ENCODE measurements at places on chromosomes 12 and 14.

GRCh38 chr12:96907671-96908422, 790 bp downstream of the NEDD1 start:
- H3K4me1 ChIP-seq = peaks cover 34% of the 10 kb centered on the region
- H3K4me3 ChIP-seq = peak overlapping the region; percentile 83
- DNase-seq = peak; percentile 49
- H3K27me3 ChIP-seq = no peaks in the 10 kb centered on the region
- peak overlapping the region; percentile 98 for H3K27ac ChIP-seq

DNA sequence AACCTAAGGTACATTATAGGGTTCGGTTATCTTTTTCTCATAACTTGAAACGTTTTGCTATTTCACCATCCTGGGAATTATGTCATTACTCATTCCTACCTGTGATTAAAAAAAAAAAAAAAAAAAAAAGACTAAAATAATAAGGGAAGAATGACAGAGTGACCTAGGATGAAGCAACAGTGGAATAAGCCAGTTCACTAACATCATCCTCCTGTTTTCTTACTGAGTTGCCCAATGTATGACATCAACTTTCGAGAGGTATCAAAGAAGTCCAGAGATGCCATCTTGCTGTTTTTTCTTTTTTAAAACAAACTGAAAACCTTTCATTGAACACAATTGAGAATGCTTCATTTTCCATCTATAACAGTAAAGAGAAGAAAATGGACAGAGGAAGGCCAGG, 42.8 kb downstream of the AMN start:
- no peaks in the 10 kb centered on the region for H3K4me1 ChIP-seq
- DNase-seq = no peak
- H3K36me3 ChIP-seq = no peaks in the 10 kb centered on the region
- H3K27me3 ChIP-seq = no peaks in the 10 kb centered on the region
- no peak overlapping the region for H3K27ac ChIP-seq

DNA sequence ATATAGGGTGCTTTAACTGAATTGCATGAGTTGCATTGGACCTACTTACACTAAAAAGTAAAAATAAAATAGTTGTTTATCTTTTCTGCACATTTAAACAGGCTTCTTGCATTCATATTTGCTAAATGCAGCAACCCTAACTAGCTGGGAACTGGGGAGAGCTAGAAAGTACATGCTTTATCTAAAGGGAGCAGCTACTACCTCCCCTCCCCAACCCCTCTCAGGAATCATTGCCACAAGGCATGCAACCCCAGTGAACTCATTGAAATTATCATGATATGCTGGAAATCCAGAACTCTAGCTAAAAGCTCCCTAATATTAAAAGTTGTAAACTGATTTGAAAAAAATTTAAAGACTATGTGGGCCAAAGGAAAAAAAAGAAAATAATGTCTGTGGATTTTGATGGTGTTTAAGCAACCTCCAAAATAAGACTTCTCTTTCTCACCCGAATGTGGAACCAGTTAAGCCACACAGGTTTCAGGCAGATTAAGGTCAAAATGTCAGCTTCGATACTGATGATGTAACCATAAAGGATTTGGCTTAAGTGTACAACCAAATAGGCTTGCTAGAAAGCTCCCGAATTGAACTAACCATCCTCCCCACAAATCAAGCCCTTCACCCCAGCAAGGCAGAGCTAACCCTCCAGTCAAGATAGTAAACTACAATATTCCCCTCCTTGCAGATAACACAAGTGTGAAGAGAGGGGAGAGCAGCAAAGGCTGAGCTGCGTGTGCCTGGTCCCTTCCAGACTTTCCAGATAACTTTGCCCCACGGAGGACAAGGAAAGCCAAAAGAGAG, 13.8 kb upstream of the POC1B start:
- H3K27ac ChIP-seq = no peak overlapping the region
- DNase-seq = no peak
- H3K27me3 ChIP-seq = no peaks in the 10 kb centered on the region
- peaks cover 6% of the 10 kb centered on the region for H3K4me1 ChIP-seq
- no peak overlapping the region for H3K4me3 ChIP-seq
- no peaks in the 10 kb centered on the region for H3K36me3 ChIP-seq

DNA sequence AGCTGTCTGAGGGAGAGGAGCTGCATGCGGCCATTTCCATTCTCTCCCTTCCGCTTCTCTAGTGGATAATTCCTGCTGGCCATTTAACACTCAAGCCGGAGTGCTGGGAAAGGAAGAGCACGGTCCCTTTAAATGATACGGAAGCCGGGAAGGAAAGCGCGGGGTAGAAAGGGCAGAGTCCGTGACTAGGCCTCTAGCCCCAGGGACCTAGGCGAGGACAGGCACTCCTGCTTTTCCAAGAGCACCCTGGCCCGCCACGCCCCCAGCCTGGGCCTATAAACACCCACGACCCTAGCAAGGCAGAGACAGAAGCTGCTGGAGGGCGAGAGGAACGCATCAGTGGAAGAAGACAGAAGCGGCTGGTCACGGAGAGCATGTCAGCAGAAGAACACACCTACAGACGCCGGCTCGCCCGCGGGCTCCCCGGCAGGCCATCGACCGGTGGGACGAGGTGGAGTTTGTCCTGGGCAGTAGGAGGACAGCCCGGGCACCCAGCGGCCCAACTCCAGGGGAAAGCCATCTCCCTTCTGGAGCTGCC, 1206.6 kb upstream of the TMEM132C start:
- no peaks in the 10 kb centered on the region for H3K4me1 ChIP-seq
- H3K27ac ChIP-seq = peak overlapping the region; percentile 57
- H3K4me3 ChIP-seq = no peak overlapping the region
- H3K36me3 ChIP-seq = no peaks in the 10 kb centered on the region
- H3K27me3 ChIP-seq = no peaks in the 10 kb centered on the region
- no peak for DNase-seq

- no peaks in the 10 kb centered on the region for H3K27me3 ChIP-seq
- no peak overlapping the region for H3K4me3 ChIP-seq
- no peaks in the 10 kb centered on the region for H3K36me3 ChIP-seq
- no peak for DNase-seq
- peaks cover 5% of the 10 kb centered on the region for H3K4me1 ChIP-seq
Observed at GRCh38 chr14:53032161-53032803, 81.4 kb upstream of the FERMT2 start.
